GOT3 (cell line): ENCODE measurements at places on chromosomes 1 and 21.

- no peak for DNase-seq
These were observed 154.5 kb downstream of the PCP4 start for GRCh38 chr21:40021558-40022351.

DNA sequence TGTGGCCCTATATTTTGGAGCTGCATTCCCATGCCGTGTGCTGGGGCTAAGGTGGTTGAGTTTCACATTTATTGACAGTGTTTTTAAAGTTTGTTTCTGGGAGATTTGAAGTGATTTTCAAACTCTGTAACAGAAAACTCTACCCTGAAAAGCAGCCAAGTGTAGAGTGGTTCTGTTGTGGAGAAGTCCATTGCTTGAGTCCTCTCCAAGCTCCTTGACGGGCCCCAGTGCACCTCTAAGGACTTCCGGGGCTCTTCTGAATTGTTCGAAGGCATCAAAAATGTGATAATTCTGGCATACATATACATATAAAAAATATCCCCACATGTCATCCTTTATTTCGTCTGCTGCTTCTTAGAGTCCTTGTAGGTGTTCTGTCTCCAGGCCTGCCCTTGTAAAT lies 5.0 kb downstream of the MYOCOS start:
- DNase-seq: no peak

- DNase-seq: no peak
These were observed 43.1 kb upstream of the TNFSF18 start for GRCh38 chr1:173093691-173094445.

- no peak for DNase-seq
These were observed 976.1 kb downstream of the LTN1 start for GRCh38 chr21:28016571-28016970.

DNA sequence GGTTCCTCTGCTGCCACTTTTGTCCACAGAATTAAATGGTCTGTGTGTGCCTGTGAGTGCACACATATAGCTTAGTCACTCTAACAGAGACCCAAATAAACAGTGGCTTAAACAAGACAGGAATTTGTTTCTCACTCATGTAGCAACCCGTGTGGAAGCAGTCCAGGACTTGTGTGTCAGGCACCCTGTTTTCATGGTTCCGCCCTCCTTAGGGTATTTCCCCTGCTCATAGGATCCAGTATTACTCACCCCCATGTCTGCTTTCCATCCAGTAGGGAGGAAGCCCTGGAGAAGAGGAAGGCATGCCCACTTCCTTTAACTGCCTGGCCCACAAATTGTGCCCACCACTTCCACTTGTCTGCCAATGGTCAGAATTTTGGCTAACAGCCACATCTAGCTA lies 41.3 kb upstream of the TACSTD2 start:
- DNase-seq: peak; percentile 50

- no peak for DNase-seq
These were observed 25.3 kb downstream of the TP53BP2 start for GRCh38 chr1:223820515-223820858.

DNA sequence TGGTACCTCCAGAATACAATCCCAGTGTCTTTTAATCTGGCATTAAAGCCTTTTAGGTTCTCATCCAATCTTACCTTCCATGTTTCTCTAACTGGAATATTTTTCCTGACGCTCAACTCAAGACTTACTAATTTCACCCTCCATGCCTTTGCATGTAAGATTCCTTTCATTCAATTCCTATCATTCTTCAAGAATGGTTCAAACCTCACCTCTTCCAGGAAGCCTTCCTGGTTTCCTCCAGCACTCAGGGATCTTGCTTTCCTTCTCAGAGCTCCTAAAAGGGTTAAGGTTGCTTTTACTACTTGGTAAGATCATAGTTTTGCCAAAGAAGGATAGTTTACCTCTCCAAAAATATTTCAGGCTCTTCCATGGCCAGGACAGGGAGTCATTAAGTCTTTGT lies 91.2 kb upstream of the CACNA1E start:
- DNase-seq: no peak

DNA sequence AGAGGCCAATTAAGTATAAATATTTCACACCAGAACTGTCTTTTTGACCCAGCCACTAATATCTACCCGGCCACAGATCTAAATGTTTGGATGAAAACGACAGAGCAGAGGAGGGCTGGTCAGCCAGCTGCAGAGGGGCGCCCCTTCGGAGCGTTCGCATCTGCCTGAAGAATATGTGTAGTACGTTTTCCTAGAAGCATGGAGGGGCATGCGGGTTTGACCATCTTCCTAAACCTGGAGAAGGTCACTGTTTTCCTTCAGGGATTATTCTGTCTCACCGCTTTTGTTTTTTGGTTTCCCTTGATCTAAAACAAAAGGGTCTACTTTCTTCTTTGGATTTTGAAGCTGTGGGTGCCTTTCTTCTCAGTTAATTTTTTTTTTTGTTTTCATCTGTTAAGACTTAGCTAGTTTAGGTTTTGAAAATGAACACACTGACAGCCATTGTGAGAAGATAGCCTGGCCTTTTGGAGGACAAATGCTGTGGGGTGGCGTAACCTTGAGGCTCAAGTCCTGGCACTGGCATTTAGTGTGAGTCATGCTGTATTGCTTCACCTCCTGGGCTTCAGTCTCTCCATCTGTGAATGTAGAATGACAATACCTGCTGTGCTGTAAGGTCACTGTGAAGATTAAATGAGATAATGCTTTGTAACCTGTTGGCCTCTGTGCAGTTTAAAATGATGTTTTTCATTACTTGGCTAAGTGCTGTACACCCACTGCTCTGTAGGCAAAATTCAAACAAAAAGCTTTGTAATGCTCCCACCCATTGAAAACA lies 74.1 kb upstream of the IRF2BP2 start:
- no peak for DNase-seq

DNA sequence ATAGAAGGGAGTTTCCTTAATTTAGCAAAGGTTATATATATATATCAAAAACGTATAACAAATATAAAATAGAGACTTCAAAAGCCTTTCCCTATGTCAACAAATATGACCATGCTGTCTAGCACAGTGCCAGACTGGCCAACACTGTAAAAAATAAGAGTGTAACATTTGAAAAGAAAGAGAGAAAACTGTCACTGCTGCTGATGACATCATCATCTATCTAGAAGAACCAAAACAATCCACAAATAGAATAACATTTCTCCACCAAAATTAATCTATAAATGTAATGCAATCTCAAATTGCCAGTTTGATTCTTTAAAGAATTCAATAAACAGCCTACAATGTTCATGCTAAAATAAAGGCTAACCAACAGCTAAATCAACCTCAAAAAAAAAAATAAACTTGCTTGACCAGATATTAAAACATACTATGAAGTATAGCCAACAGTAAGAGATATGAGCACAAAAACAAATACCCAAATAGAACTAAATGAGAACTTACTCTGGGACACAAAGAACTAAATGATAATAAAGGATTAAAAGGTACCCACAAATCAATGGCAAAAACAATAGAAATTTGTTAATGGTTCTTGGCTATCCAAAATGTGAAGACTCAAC lies 50.2 kb downstream of the ENAH start:
- no peak for DNase-seq

DNA sequence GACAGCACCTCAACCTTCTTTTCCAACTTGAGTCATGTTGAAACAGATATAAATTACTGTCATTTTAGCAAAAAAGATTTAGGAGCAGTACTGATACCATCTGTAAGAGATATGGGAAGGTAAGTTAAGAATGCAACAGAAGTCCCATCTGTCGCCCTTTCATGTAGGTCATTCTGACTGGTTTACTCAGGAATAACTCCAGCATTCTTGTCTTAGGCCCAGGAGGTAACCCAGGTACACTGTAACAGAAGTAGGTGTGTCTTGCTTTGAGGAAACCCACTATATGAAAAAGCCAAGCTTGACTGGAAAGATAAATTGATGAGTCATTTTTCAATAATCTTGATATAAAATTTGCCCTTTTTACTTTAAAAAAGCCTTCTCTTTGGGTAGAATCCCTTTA lies 35.4 kb downstream of the PGM1 start:
- DNase-seq: no peak

- no peak for DNase-seq
These were observed 125.9 kb downstream of the HFM1 start for GRCh38 chr1:91278754-91279153.

DNA sequence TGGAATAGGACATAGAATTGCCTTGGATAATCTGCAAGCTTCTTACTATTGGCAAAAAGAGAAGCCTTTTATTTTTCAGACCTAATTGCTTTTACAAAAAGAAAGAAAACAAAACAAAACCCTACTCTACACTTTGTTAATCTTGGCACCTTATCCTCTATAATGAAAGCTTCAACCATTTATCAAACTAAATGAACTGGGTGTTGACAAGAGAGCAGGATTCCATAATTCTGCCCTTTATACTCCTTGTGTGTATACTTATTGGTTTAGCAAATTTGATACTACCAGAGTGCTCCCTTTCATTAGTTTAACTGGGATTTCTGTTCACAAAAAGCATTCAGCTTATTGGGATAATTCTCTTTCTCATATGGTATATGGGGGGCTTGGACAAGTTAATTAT lies 3.0 kb upstream of the TMCC2 start:
- no peak for DNase-seq

- DNase-seq: no peak
These were observed 58.7 kb upstream of the PRRC2C start for GRCh38 chr1:171426645-171427044.

- DNase-seq: no peak
These were observed 23.3 kb upstream of the LYPD8 start for GRCh38 chr1:248778906-248779305.

GRCh38 chr1:91687452-91687851 lies 186.8 kb downstream of the CDC7 start:
- DNase-seq: no peak

DNA sequence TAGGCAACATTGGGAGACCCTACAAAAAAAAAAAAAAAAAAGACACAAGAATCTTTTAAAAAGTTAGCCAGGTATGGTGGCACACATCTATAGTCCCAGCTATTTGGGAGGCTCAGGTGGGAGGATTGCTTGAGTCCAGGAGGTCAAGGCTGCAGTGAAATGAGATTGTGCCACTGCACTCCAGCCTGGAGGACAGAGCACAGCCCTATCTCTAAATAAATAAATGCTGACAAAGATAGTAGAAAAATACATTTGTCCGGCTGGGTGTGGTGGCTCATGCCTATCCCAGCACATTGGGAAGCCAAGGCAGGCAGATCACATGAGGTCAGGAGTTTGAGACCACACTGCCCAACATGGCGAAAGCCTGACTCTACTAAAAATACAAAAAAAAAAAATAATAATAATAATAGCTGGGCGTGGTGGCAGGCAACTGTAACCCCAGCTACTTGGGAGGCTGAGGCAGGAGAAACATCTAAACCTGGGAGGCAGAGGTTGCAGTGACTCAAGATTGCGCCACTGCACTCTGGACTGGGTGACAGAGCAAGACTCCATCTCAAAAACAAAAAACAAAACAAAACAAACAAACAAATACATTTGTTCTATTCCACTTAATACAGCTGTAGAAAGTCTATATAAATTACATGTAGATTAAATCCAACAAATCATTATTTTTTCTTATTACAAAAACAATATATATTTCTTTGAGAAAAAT lies 48.5 kb downstream of the PHACTR4 start:
- DNase-seq: no peak

- DNase-seq: no peak
These were observed 411.8 kb upstream of the DAB1 start for GRCh38 chr1:57835620-57836019.

DNA sequence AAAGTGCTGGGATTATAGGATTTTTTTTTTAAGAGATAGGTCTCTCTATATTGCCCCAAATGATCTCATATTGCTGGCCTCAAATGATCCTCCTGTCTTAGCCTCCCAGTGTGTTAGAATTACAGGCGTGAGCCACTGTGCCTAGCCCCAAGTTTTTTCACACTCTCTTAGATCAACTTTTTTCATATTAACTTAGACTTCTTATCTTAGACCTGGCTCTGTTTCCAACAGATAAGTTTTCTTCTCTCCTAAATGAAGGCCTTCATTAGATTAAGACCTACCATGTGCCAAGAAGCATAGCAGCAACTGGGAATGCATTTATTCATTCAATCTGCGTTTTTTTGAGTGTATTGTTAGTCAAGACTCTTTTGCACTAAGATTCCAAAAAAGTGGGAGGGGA lies 20.2 kb upstream of the HTR1D start:
- DNase-seq: no peak

DNA sequence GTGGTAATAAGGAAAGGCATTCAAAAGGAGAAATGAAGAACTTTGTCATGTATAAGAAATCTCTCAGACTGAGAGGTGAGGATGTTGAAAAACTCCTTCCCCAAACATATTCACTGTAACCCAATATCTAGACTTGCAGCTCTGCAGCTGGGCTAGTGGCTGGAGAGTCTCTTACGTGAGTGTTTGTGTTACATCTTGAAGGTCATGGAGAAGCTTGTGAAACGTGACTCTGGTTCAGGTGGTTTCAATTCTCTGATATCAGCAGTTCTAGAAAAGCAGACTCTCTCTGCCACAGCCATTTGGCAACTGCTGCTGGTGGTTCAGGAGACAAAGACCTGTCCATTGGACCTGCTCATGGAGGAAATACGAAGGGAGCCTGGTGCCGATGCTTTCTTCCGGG lies 55.0 kb upstream of the EPHA8 start:
- DNase-seq: no peak

- DNase-seq: no peak
These were observed 21.1 kb upstream of the CDC42 start for GRCh38 chr1:22031214-22031962.

DNA sequence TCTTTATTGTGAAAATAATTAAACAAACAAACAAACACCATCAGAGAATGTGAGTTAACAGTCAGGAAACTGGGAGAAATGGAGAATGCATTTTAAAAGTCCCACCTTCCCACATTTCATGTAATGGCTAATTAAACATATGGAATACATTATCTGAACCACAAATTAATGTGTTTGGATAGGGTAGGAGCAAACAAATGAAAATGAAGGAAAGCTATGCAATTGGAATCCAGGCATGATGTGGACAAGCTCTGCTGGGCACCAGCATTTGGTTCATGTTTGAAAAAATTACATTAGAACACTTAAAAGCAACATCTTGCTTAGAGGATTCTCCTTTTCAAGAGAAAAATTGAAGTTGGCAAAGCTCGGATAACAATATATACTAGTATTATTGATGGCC lies 628.1 kb downstream of the LMO4 start:
- no peak for DNase-seq

- DNase-seq: no peak
These were observed 29.4 kb upstream of the CRP start for GRCh38 chr1:159743651-159744410.

DNA sequence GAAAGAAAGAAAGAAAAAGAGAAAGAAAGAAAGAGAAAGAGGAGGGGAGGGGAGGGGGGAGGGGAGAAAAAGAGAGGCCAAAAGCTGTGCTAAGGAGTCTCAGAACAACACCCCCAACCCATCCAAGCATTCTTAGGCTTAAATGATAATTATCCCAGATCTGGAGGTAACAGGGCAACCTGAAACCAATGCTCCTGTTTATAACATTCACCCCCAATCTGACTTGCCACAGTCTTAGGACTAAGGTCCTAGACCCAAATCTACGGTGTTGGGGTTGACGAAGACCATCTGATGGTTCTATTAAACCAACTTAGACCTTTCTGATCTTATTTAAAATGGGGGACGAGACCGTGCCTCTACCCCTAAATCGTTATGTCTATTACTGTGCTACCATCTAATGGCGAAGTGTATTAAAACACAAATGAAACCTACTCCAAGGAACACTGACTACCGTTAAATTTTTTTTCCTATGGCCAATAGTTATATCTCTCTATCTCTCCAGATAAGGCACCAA lies 119.3 kb upstream of the CDC42BPA start:
- no peak for DNase-seq
